ENCODE measurements at places on chromosomes 5 and 9.

- DNase-seq: peak; percentile 4
These were observed 19.4 kb downstream of the IPO11 start for GRCh38 chr5:62431735-62432620.

- no peak for DNase-seq
These were observed 209.5 kb downstream of the MEF2C start for GRCh38 chr5:88673253-88674105.

- DNase-seq: peak; percentile 32
These were observed 14.0 kb upstream of the PWWP2A start for GRCh38 chr5:160133071-160133917.

DNA sequence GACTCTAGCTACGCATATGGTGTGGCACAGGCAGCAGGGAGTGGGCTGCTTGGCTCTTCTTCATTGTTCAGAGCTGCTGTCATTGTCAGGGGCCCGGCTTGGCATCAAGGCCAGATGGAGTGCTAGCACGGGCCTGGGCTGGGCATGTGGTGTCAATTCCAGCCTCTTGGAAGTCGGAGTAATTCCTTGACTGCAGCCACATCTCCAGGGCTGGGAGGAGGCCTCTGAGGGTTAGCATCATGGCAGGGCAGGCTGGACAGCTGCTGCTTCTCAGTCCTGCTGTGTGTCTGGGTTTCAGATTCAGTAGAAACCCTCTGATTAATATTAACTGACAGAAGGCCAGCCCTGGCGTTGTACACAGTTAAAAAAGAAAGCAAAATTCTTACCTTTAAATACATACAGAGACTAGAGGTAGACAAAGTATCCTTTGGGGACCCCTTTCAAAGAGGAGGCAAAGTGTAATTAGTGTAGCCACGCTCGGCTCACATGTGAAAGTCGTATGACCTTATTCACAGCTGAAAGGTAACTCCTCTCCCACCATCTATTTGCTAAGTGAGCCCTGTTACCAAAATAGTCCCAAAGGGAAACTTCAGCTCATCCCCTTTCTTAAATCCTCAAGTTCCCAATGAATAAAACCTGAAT, 126.4 kb downstream of the DOCK2 start:
- peak; percentile 62 for DNase-seq

- DNase-seq: no peak
These were observed 134.7 kb downstream of the DPYSL3 start for GRCh38 chr5:147375151-147375550.

- DNase-seq: no peak
These were observed 8.8 kb downstream of the ATP10B start for GRCh38 chr5:160843240-160843639.

DNA sequence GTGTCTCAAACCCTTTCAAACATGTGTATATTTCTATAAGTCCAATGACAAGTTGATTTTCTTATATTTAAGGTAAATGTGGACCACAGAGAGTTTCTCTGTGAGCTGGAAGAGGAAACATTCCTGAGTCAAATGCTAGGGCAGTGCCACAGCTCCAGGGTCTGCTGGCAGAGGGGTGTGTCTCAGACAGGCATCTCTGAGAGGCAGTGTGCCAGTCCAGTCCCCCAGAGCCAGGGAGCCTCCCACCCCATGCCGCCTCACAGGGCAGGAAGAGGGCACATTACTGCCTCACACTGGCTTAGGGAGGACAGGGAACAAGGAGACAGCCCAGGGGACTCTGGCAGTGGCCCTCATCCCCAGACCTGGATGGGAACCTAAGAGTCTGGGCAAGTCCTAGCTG, 120.2 kb downstream of the TENT4A start:
- DNase-seq: no peak

DNA sequence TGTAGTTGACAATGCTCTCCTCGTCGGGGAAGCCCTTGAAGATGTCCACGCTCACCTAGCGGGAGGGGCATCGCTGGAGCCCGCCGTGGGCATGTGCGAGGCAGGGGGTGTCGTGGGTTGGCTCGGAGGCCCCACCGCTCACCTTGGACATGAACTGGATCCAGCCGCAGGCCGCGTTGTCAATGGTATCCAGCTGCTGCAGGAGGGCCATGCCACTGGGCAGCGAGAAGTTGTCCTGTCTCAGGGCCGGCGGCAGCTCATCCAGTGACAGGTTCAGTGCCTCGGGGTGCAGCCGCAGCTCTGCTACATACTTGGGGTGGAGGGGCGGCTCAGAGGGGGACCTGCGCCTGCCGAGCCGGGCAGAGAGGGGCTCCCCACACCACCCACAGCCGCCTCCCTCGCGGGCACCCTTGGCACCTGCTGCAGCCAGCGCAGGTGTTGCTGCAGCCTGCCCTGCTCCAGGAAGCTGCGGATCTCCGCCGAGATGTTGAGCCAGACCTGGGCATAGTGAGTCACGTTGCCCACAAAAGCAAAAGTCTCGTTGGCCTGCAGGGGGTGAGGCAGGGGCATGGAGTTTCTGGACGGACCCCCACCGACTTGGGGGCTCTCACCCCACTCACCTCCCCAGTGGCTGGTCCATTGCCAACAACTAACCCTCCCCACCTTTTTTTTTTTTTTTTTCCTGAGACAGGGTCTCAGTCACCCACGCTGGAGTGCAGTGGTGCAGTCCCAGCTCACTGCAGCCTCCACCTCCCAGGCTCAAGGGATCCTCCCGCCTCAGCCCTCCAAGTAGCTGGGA, 9.1 kb downstream of the ABCA2 start:
- DNase-seq: no peak

Data from EH (cell line).